Stimulated activated CD4-positive, alpha-beta T cell treated with anti-CD3 and anti-CD28 coated beads, TNF-alpha, amount 100 ng/mL, for 4 hours (primary cell): ENCODE measurements at places on chromosomes 4 and X.
A peak's percentile ranks its signal among the peaks of the same experiment; 100 is the strongest.

GRCh38 chrX:132333351-132333750, 114.1 kb upstream of the RAP2C start:
- DNase-seq: no peak

- DNase-seq: no peak
These were observed 221.8 kb downstream of the DACH2 start for GRCh38 chrX:86369847-86370630.

DNA sequence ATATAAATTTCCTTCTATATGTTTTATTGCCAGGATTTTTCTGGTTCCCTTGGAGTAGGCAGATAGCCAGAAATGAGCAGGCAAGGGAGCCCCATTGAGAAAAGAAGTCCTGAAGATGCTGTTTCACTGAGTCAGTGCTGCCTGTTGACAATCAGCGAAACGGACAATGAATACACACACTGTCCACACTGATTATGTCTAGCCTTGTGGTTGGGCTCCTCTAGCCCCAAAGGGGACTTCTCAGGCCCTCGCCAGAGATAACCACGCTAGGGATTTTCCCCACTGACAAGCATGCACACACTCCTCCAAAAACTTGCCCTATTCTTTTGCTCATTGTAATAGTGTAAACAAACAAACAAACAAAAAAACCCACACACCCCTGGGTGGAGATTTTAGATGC, 369.3 kb downstream of the DMD start:
- DNase-seq: no peak

- no peak for DNase-seq
These were observed 30.7 kb upstream of the ATP6AP2 start for GRCh38 chrX:40550066-40550465.

DNA sequence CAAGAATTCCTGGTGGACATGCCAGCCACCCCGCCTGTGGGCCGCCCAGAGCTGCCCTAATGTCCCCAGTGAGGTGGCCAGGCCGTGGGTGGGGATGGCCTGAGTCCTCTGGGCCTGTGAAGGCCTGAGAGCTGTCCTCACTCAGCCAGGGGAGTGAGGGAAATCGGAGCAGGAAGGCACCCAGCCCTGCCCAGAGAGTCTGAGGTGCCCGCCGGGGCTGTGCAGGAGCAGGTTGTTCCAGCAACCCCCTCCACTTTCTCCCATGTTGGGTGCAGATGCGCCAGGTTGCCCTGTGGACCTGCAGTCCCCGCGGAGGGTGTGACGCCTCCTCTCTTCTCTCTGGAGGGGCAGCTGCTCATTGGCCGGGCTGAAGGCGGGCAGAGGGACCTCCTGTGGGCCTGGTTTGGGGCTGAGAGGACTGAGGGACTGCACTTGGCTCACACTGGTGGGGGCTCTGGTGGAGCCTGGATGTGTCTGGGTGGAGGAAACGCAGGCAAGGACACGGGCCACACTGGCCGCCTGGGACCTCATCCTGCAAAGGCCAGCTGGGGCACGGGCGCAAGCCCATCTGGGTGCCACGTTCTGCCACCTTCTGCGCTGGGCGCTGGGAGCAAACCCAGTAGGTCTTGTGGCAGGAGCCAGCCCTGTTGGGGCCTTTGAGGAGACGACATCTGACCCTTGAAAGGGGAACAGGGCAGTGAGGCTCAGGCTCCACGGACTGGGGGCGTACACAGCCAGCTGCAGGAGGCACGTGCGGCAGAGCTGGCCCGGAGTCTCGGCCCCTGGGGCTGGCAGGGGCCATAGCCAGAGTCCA, 14.0 kb downstream of the DOK7 start:
- no peak for DNase-seq

DNA sequence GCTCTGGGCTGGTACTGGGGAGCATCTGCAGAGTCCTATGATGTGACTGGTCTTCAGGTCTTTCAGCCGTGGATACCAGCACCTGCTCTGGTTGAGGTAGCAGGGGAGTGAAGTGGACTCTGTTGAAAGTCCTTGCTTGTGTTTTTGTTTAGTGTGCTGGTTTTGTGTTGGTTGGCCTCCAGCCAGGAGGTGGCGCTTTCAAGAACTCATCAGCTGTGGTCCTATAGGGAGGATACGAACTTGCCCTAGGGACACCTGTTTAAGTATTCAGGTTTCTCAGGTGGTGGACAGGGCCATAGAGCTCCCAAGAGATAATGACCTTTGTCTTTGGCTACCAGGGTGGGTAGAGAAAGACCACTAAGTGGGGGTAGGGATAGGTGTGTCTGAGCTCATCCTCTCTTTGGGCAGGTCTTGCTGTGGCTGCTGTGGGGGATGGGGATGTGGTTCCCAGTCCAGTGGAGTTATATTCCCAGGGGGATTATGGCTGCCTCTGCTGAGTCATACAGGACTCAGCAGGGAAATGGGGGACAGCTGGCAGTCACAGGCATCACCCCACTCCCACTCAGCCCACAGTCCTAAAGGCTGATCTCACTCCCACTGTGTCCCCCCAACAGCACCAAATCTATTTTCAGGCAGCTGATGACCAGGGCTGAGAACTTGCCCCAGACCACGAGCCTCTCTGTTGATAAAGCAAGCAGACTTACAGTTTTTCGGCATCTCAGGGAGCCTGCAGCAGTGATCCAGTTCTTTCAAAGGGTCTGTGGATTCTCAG, 24.1 kb downstream of the MSMO1 start:
- no peak for DNase-seq

DNA sequence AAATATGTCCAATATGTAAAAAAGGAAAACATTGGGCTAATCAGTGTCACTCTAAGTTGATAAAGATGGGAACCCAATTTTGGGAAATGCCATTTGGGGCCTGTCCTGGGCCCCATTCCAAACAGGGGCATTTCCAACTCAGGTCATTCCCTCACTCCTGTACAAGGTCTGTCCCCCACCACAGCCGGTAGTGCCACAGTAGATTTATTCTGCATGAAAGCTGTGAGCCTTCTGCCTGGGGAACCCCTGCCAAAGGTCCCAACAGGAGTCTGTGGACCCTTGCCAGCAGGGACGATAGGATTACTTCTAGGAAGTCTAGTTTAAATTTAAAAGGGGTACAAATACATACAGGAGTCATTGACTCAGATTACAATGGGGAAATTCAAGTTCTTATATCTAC, 317.6 kb upstream of the GNPDA2 start:
- DNase-seq: no peak

DNA sequence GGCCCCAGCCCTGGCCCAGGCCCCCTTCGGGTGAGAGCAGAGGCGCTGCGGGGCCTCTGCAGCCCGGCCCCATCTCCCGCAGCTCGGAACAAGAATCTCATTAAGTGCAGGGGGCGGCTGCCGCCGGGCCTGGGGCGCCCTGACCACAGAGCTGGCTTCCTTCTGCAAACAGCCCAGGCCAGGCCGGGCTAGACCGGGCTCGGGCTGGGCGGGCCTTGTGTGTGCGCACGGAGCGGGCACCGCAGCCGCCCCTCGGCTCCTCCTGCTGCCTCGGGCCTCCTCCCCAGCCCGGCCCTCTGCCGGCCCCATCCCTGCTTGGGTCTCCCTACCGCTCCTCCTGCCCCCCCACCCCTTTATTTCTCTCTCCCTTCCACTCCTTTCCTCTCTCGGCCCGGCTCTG, 83.3 kb downstream of the EFNB1 start:
- no peak for DNase-seq

DNA sequence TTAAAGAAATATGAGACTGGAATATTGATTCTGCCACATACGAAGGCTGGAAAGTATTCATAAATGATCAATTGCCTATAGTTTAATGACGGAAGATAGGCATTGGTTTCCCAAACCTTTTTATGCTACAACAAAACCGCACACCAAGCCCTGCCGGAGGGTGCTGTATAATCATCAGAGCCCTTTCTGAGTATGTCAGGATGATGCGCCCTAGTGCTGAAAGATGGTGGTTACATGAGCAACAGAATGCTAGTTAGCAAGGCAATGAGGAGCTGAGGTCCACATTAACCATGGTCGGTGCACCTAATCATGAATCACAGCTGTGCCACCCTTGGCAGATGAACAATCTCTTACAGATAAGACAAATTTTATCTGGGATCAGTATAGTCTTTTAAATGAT, 491.1 kb downstream of the PACRGL start:
- DNase-seq: no peak

GRCh38 chr4:96162636-96163035, 322.7 kb downstream of the PDHA2 start:
- no peak for DNase-seq

DNA sequence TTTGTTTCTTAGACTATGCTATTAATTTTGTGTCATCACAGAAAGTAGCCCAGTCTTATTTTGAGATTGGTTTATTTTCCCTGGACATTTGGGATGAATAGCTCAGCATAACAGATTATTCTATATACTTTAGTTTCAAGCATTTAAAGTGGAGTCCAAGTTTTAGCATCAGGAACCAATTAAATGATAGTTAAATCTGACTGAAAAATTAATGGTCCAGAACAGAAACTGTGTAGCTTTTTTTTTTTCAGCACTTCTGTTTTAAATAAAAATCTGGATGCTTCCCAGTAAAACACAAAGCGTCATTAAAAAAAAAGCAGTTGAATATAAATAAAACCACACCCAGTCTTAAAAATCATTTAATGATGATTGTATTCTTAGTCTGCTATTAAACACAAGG, 59.4 kb upstream of the PITX2 start:
- DNase-seq: no peak

DNA sequence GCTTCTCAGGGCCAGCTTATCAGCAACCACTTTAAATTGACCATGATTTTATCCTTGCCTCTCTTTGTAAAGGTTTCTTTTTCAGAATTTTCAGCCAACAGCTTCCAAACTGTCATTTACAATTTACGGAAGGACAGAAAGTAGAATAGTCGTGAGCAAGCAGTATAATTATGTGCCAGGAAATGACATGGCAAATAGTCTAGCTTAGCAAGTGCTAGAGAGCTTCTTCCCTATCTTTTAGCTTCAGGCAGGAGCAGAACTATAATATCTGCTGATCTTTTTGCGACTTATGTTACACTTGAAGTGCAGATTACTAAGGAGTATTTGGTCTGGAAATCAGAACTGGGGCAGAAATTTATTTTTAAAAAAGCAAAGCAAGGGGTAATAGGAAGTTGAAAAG, 123.0 kb upstream of the AP1S2 start:
- no peak for DNase-seq

GRCh38 chrX:110417128-110417527, 58.5 kb downstream of the RTL9 start:
- DNase-seq: no peak

DNA sequence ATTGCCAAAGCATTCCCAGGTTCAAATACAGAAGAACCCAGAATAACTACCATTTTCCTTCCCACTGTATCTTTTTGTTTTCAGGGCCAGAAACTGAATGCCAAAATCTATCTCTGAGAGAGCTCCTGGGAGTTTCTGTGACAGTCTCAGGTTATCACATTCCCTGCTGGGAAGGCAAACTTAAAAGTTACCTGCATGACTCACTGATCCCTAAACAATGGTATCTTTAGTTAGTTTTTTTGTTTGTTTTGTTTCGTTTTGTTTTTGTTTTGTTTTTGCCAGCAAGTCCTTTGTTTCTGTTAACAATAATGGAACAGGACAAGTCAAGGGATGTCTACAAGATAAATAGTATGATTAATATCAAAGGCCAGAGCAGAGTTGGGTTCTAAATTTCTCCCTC, 34.3 kb downstream of the PAPSS1 start:
- DNase-seq: no peak

DNA sequence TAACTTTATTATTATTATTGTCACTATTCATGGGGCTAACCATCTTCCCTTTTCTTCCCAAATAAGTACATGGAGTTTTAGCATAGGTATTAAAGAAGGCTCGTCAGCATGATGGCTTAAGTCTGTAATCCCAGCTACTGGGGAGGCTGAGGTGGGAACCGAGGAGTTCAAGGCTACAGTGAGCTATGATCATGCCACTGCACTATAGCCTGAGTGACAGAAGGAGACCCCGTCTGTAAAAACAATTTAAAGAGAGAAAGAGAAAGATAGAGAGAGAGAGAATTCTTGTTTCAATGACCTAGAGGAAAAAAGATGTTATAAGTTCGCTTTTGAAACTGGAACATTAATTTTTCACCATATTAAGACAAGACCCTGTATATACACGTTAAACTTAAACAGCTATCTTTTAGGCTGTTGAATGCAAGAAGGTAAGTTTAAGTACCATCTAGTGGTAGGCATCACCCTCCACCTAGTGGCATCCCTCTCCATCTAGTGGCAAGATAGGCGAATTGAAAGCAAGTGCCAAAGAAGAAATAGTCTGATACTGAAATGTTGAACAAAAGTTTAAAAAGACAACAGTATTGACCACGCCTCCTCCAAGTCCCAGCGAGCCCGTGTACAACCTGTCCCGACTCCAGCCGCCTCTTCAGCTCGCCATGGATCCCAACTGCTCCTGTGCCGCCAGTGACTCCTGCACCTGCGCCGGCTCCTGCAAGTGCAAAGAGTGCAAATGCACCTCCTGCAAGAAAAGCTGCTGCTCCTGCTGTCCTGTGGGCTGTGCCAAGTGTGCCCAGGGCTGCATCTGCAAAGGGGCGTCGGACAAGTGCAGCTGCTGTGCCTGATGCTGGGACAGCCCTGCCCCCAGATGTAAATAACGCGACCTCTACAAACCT, 26.0 kb upstream of the YTHDC1 start:
- DNase-seq: peak; percentile 1

GRCh38 chrX:130114141-130114588, 3.9 kb upstream of the ELF4 start:
- no peak for DNase-seq

DNA sequence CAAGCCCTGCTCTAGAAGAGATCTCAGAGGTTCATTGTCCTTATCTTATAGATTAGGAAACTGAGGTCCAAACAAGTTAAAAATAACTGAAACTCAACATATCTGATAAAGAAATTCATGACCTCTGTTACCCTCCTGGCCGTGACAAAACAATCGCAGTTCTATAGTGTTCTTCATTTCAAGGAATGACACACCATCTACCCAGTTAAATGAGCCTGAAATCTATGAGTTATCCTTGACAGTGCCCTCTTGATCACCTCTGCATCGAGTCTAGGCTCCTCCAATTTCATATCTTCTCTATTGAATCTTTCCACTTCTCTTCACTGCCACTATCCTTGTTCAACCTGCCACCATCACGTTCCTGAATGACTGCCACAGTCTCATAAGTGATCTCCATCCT, 325.3 kb upstream of the TEX13C start:
- DNase-seq: no peak

DNA sequence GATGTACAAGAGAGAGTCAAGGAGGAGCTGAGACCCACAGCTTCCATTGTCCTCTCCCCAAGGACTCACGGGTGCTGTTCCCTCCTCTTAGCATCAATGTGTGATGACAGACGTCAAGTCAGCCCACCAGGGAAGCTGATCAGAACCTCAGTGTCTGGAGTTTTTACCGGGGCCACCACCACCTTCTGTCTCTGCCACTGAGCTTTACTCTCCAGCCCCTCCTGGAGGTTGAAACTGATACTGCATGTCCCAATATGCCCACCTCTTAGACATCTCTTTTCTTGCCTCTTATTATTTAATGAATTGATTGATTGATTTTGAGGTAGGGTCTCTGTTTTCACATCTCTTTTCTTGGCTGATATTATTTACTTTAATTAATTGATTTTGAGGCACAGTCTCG, 10.3 kb upstream of the AKAP17A start:
- DNase-seq: peak; percentile 55

DNA sequence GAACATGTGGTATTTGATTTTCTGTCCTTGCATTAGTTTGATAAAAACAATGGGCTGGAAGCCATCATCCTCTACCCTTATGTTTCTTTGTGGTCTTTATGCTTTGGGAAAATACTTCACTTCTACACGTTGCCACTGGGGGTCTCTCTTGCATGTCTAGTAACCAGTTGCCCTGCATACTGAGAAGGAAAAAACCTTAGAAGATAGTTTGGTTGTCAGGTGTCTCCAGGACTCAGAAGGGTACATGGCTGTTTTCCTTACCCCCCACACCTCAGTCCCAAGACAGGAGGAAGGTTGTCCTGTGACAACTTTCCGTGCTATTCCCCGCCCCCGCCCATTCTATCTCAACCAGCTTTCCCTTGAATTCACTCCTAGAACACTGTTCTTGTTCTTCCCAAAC, 62.1 kb upstream of the LANCL3 start:
- no peak for DNase-seq
